ENCODE measurements at places on chromosomes 5 and 9.

- no peak for DNase-seq
Measured at GRCh38 chr9:114014044-114014443, 64.1 kb downstream of the AMBP start.

- no peak for DNase-seq
Measured at GRCh38 chr5:53874409-53874808, 314.0 kb downstream of the NDUFS4 start.

DNA sequence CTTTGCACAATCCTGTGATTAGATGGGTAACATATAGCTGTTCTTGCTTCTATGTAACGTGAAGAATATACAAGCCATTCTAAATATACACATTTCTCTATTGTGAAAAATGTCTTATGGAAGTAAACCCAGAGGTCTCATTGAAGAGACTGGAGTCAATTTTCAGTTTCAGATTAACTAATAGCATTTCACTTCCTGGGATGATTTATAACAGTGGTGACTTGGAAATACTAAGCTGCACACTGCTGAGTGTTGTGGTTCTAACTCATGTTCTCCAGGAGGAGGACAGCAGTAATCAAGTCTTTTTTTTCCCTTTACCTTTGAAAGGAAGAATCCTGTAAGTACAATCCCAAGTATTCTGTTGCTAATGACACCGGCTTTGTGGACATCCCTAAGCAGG lies 3.3 kb downstream of the CTSL start:
- DNase-seq: no peak

GRCh38 chr5:129857116-129857515 lies 47.1 kb upstream of the CHSY3 start:
- DNase-seq: no peak

DNA sequence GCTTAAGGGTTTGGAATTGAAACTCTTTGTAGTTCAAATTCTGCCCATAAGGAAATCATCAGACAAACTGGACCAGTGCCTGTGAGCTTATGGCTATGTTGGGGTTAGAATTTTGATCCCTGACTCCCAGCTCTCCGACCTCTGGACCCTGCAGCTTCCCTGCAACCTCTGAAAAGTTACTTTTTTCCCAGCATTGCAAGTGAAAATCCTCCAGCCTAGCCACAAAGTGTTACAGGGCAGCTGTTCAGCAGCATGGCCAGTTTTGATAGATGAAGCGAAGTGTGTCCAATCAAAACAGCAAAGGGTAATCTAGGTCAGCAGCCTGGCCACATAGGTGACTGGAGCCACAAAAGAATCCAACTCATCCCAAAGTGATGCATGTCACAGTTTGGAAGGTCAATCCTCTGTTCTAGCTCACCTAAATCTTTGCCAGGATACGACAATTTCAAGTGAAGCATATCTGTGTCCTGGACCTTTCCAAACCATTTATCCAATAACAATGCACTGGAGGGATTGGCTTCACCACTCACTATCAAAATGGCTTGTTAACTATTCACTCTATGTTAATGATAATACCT lies 4.7 kb upstream of the CPEB4 start:
- no peak for DNase-seq

DNA sequence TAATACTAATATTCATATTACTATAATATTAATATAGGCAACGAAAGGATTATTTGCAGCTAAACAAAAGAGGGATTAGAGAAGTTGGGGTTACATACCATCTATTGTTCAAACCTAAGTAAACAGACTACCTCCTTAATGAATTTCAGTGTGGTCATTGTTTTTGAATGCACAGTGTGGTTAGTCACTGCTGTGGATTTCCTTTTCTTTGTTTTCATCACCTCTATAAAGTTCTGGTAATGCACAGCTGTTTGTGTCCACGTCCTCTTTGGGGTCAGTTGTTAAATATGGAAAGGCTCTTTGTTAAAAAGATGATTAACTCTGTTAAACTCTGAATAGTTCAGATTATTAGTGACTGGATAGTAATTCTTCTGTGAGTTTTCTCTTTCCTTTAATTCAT lies 233.6 kb downstream of the MAST4 start:
- DNase-seq: no peak

DNA sequence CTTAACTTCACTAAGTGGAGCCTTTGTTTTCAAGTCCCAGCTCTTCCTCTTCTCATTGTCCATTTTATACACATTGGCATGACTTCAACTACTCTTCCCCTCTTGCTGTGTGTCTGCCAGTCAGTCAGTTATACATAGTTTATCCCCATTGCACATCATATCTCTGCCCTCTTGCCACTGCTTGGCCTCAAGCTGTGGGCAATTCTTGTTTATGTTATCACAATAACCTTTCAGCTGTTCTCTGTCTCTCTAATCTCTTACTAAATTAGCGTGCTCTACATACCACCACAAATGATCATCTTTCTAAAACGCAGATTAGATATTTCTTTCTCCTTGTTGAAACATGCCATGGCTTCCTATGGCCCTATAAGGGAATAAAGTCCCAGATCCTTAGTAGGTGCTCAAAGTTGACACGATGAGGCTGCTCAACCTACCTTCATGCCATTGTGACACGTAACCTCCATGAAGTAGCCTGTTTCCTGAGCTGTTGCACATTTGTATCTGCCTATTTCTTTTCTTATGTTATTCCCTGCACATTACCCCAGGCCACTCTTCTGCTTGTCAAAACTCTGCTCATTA lies 239.3 kb downstream of the GAS1 start:
- no peak for DNase-seq

DNA sequence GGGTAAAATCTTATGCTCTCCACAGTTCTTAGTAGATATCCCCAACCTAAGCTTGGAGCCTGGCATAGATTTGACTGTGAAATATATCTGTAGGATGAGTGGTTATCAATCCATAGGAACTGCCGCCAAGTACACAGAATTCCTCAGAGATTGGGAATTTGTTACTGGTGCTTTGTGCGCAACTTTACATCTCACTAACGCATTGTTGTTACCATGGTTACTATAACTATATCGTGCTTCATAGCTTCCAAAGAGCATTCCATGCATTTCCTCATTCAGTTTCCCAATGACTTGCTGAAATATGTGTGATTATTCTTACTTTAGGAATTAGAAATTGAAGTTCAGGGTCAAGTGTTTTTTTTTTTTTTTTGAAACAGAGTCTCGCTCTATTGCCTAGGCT lies 9.5 kb upstream of the GGTA1 start:
- no peak for DNase-seq

- no peak for DNase-seq
Measured at GRCh38 chr5:6719417-6719816, 6.2 kb downstream of the TENT4A start.

DNA sequence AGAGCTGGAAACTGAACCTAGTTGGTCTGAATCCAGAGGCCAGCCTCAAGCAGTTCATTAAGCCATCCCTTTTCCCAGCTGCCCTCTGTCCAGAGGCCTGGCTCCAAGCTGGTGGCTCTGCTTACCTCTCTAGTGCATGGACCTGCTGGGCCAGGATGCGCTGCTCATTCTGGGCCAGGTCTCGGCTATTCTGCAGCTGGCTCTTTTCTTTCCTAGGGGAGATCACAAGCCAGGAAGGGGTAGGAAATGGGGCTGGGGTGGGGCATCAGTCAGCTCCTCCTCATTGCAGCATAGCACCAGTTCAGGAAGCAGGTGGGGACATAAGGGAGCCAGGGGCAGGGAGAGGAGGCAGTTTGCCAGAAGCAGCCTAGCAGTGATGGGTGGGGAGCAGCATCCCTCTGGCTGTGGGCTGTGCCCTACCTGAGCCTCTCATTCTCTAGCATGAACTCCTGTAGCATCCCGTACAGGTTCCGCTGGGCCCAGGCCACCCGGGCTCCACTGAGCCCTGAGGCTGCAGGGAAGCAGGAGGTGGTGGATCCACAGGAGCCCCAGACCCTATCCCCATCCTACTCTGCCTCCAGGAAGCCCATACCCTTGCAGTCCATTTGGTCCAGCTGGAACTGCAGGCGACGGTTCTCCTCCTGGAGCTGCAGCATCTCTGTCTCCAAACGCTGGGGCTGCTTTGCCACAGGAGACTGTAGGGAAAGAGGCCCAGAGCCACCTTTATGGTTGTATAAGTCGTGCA lies 5.2 kb downstream of the KIF12 start:
- DNase-seq: no peak

DNA sequence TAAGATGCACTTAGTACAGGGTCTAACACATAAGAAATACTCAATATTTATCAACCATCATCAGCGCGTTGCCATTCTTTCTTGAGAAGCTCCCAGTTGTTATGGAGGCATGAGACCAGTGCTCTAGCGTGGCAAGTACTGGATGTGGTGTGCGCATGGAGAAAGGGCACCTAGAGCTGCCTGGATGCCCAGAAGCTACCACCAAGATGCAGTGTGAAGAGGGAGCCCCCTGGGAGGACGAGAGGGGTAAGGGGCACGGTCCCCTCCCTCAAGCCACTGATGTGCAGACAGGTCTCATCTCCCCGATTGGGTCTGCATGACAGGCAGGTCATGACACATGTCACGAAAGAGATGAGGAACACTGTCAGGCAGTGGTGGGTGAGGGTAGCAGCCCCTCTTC lies 127.7 kb upstream of the CXCL14 start:
- DNase-seq: no peak

DNA sequence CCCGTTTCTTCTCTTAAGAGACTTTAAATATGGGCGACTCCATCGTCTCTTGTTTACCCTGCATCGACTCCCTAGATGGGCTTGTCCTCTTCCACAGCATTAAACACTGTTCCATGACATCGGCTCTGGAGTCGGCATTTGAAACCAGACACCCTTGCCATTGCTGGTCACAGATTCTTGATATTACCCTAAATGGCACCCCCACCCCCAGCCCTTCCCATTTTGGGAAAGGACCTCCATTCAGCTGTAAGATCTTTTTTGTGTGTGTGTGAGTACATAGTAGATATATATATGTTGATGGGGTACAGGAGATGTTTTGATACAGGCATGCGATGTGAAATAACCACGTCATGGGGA lies 51.1 kb upstream of the SH3PXD2B start:
- no peak for DNase-seq

DNA sequence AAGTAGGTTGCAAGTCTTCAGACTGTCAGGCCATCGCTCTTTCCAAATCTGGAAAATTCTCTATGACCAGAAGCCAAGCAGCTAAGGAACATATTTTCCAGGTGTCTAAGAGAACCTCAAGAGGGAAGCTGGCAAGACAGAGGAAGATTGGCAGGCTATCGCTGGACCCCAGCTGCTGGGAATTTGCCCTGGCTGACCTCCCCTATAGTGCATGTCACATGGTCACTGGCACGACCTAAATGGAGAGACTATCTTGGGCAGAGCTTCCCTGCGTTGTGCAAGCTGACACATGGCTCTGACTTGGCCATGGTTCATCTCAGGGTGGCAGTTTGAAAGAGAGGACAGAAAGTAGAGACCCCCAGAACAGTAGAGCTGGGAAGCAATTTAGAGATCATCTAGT lies 104.9 kb upstream of the ZNF618 start:
- no peak for DNase-seq

- DNase-seq: no peak
Measured at GRCh38 chr9:111037356-111037707, 938 bp downstream of the LPAR1 start.

GRCh38 chr5:137752905-137753690 lies 1.1 kb downstream of the HNRNPA0 start:
- no peak for DNase-seq

DNA sequence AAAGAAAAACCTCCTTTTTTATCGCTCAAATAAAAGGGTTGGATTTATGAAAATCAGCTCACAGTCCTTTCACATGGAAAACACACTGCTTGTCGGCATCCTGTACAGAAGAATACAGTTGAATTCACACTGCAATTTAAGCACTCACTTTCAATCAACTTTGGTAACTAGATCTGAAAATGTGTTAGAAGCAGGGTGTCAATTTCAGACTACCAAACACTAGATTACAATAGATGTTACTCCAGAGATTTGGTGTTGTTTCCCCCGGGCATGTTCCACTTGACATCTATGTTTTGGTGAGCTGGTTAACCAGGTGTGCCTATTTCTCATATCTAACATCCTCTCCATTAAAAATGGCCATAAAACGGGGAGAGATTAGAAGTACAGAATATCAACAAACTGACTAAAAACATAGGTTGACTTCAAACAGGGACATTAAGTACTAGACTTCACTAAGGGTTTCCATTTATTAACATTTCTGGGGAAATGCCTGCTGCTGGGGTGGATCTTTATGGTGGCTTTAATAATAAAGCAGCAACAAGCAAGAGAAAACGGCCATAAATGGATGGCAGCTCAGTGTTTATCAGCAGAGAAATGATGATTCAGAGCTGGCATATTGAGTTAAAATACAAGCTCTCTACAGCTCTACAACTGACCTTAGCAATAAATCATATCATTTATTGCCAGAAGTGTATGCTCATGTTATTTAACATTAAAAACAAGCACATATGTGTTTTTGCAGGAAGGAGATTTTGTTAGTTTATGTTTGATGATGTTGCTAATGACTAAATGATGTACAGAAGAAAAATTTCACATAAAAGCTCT lies 158.8 kb downstream of the SLF1 start:
- DNase-seq: no peak

DNA sequence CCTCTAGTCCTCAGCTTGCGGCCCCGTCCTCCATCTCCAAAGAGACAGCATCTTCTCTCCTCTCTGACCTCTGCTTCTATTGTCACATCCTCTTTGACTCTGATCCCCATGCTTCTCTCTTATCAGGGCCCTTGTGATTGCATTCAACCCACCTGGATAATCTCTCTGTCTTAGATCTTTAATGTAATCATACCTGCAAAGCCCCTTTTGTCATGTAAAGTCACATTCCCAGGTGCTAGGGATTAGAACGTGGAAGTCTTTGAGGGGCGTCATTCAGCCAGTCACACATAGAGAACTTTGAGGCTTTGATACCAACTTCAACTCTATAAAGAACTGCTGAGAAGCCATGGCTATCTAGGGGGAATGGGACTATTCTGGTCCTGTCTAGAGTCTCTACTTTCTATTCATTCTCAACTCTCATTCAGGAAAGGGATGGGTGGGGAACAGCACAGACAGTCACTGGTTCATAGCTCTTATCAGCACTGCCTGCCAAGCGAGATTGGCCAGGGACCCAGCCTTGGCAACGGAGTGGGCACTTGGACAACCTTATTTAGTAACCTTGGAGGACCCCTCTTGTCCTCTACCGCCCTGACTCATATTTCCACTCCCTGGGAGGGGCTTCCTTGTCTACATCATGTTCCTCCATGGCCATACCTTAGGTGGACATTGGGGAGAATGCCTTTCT lies 29.0 kb downstream of the TAS2R1 start:
- DNase-seq: no peak
